Stimulated activated CD8-positive, alpha-beta memory T cell treated with anti-CD3 and anti-CD28 coated beads, Interleukin-4, amount 100 ng/mL, for 4 hours (primary cell): ENCODE measurements at places on chromosomes 2 and 18.

- DNase-seq = no peak
Measured at GRCh38 chr2:207256476-207257207, 90.9 kb upstream of the KLF7 start.

DNA sequence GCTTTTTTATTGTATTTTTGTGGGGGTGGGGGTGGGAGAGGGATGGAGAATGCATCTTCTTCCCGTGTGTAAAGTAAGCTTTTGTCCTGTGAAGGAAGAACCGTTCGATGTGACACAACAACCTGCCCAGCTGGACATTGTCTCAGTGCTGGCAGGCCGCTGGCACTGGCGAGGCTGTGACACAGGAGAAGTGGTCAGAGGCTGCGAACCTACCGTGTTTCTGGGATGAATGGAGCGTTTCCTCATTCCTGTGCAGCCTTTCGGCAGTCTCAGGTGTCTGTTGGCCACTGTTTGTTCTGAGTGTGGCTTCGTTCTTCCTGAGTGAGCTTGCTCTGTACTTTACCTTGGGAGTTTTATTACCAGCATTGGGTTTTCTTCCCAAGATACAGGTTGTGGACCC is 8.0 kb downstream of the RAMP1 start:
- DNase-seq = no peak

GRCh38 chr18:73766910-73767515 is 380.6 kb downstream of the FBXO15 start:
- DNase-seq = no peak

- DNase-seq = no peak
Measured at GRCh38 chr2:32358111-32358482, 1.3 kb downstream of the BIRC6 start.

- no peak for DNase-seq
Measured at GRCh38 chr2:54638103-54638502, 85.4 kb upstream of the EML6 start.

DNA sequence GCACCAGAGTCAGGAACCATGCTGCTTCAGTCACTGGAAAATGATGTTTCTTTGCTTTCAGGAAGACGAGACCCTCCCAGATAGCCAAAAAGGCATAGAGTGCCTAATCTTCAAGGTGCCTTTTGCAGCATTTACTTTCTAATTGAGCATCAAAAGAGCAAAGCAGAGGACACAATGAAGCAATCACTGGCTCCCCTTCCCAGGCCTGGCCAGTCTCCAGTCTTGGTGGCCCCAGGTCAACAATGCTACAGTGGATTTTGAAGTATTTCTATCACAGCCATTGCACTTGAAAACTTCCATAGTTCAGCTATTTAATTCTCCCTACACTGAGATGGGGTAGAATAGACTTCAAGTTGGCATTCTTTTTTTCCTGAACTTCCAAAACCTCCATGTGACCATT is 15.4 kb downstream of the ZBTB7C start:
- DNase-seq = no peak

DNA sequence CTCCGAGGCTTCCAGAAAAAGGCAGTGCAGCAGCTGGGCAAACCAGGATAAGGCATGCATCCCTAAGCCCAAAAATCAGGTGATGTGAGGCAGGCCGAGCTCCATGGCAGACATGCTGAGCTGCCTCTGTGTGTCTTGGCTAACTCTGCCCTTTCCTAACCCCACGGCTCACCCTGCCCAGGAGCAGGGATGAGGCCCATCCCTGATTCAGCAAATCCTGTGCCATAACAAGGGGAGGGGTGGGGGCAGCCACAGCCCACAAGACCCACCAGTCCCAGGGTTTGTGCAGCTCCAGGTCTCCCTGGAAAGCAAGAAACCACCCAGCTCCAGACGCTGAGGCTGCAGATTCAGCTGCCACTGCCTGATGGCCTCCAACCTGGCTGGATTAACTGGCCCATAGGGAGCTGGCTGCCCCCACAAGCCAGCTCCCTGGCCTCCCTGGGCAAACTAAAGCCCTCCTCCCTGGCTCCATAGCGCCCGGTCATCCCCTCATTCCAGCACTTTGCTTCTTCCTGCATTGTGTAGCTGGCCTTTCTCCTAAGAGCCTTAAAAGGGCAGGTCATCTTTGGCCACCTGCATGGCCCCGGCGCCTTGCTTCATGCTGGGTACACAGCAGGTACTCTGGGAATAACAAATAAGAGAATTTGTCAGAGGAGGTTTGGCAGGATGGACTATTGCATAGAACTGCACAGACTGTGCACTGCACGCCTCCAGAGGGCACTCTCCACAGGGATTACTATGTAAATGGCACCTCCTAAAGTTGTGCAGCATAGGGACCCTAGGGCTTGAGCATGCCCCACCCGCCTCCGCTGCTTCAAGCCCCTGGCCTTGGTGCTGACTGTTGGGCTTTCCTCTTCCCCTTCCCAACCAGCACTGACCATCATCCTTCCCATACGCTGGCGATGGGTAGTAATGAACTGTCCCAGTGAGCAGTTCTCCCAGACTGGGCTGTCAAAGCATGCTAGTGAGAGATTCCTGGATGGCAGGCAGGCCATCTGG is 10.7 kb downstream of the STEAP3 start:
- DNase-seq = no peak

DNA sequence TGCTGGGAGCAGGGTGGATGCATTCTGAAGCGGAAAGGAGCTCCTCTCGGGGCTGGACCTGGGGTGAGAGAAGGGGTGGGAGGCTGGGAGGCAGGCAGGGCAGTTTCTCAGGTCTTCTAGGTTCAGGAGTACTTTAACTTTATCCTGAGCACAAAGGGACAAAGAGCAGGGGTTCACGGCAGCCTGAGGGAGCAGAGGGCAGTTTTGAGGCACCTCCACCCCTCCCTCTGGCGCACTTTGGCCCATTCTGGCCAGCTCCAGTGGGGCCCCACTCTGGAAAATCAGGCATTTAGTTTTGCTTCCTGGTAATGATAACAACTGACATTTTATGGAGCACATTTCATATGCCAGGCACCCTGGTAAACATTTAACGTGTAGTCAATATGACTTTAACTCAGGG is 14.3 kb downstream of the B3GNT7 start:
- no peak for DNase-seq

DNA sequence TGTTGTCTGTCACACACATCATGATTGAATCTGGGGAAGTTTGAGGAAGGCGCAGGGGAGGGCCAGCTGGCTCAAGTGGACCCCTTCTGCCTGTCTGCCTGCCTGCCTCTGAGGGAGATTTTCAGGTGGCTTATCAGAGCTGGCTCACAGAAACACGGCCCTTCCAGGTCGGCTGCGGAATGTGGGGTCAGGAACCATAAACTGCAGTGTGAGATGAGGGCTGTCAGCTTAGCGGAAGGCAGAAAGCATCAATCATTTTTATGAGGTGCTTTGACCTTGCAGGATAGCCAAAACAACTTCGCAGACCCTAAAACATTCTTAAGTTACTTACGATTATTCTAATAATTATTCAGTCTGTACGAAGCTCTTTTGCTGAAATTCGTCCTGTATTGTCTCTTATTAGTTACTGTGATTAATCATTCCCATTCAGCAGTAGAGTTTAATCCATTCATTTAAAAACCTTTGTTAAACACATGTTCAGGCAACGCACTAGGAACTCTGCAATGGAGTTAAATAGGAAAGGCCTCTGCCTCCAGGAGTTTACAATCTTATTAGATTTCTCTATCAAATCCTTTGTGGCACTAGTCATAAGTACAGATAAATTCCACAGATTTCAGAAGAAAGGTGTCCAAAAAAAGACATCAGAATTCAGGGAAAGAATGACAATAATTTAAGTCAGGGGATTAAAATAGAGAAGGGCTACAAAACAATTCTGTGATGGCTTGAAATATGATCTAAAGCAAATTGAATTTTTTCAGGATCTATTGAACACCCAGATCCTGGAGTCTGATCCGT is 371.6 kb downstream of the HRH4 start:
- no peak for DNase-seq

- no peak for DNase-seq
Measured at GRCh38 chr2:150207979-150208378, 279.5 kb downstream of the RND3 start.

DNA sequence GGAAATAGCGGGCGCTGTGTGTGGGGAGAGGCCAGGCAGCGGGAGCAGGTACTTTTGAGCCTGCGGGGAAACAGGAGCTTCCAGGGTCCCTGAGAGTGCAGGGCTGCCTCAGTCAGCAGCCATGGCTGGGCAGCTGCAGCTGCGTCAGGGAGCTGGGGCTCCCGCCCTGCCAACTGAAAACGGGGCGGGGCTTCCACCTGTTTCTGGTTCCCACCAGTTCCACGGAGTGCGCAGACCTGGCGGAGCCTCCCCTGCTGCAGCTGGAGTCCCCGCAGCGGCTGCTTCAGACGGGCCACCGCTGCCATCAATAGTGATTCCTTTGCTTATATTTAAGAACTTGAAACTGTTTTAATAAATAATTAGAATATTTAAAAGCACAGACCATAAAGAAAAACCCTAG is 30.6 kb upstream of the RPRM start:
- DNase-seq = no peak

GRCh38 chr18:74476140-74476539 is 19.0 kb upstream of the DIPK1C start:
- no peak for DNase-seq

- DNase-seq = no peak
Measured at GRCh38 chr2:223956300-223956699, 963 bp upstream of the MRPL44 start.

GRCh38 chr2:85707304-85707703 is 13.1 kb downstream of the GNLY start:
- peak; percentile 32 for DNase-seq

DNA sequence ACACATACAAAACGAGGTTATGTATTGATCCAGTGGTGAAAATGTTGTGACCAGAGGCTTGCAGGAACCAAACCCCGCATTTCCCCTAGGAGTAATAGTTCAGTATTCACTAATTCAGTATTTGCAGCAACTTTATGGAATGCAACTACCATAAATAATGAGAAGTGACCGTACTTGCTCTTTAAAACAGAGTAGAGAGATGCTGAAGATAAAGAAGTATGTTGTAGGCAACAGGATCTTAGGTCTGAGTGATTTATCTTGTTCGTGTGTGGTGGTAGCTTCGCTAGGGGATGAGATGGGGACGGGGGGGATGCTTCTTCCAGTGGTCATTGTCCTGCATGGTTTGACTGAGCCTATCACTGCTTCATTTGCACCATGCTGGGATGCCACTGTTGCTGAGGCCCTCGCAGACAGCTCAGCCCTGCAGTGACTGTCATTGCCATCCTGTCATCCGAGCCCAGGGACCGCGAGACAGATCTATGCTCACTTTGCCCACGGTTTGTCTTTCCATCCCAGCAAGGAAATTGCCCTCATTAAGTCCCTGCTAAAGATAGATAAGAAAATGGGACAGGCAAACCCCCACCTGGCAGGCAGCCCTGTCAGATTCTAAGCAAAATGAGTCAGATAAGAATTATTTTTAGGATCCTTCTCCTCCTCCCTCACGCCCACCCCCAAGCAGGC is 181.3 kb downstream of the CTIF start:
- no peak for DNase-seq

- DNase-seq = no peak
Measured at GRCh38 chr2:215631696-215632095, 195.8 kb upstream of the FN1 start.

DNA sequence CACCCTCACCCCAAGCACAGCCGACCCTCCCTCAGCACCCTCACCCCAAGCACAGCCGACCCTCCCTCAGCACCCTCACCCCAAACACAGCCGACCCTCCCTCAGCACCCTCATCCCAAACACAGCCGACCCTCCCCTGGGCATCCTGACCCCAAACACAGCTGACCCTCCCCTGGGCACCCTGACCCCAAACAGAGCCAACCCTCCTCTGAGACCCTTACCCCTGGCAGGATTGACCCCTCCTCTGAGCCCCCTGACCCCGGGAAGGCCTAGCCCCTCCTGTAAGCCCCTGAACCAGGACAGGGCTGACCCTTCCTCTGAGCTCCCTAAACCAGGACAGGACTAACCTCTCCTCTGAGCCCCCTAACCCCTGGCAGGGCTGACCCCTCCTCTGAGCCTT is 84.4 kb upstream of the RAB6C start:
- no peak for DNase-seq

DNA sequence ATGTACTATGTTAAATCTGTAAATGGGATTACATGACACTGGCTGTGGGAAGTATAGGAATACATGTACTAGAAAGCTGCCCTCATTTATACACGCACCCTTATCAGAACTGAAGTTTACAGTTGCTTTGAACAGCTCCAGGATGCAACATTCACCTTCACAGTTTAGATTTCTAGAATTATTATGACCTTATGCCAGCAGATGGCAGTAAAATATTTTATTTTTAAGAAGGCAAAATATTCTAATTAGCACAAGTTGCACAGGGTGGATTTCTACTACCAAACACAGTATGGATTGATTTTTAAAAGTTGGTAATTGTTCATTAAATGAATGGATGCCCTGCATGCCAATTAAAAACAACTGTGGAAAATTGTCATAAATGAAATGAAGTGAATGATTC is 670.4 kb downstream of the KCNJ3 start:
- DNase-seq = no peak

DNA sequence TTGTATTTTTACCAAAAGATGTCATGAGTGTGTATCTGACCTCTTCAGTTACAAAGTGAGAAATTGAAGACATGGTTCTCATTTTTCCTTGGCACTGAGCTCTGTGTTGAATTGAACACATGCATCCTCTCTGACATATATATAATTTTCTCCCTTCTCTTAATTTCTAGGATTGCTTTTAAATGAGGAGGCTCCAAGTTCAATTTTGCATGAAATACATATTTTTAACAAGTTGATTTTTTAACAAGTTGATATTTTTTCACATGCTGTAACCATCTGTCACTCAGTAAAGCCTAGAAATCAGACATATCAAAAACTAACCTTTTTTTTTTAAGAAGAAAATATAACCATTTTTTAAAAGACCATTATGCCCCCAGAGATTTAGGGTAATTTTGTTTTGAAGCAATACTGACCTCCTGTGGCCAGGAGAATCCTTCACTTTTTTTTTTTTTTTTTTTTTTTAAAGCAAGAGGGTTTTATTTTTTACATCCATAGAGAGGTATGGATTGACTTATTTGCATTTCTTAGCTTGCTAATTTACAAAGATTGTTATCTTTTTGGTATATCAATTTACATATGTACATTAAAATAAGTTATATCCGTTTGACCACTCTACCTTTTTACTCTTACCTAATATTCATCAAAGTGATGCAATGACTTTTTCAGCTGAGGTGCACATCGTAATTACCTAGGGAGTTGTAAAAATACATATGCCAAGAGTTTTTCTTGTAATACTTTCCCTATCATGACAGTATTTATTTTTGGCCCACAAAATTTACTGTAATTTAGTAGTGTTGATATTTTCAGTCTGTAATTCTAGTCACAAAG is 161.8 kb downstream of the SOCS6 start:
- DNase-seq = no peak

DNA sequence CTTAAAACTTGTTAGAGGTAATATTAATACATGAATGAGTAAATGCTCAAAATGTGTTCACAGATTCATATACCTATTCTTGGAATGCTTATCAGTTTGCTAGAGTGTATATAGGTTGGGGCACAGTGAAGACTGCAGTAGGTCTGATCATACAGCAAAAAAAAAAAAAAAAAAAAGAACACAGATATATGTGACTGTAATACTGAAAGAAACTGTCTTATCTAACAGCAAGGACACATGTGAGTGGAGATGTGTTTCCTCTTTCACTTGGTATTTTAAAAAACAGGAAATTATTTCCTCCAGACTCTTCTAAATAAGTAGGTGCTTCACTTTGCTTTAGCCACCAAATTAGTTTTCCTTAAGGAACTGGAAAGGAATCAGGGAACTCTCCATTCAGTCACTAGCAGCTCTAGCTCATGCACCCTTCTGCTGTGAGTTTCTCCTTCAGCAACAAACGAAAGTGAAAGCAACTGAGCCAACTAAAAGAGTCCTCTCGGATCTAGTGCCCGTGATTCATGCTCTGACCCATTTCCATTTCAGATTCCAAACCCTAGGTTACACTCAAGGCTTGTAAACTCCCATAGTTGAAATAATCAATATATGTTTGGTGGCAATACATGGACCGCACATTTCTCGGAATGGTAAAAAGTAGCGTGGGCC is 98.5 kb downstream of the DSEL start:
- no peak for DNase-seq
